ENCODE measurements at places on chromosomes 3 and 15.

DNA sequence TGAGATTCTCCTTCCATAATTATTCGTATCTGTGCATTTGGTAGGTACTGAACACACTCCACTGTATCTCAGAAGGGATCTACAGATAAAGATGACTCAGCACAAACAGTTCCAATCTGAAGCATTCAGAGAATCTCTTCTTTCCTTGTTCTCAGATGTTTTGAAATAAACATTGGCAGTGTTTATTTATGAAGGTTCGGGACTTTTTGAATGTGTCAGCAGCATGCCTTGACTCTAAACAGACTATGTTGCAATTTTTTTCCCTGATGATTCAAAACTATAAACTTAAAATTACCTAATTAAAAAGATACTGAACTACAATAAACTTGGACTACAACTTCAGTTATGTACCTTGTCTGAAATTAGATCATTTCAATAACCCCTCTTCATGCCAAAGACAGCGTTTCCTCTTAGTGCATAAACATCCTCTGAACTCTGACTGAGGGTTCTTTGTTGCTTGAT is 612.9 kb upstream of the TBL1XR1 start:
- DNase-seq = no peak

DNA sequence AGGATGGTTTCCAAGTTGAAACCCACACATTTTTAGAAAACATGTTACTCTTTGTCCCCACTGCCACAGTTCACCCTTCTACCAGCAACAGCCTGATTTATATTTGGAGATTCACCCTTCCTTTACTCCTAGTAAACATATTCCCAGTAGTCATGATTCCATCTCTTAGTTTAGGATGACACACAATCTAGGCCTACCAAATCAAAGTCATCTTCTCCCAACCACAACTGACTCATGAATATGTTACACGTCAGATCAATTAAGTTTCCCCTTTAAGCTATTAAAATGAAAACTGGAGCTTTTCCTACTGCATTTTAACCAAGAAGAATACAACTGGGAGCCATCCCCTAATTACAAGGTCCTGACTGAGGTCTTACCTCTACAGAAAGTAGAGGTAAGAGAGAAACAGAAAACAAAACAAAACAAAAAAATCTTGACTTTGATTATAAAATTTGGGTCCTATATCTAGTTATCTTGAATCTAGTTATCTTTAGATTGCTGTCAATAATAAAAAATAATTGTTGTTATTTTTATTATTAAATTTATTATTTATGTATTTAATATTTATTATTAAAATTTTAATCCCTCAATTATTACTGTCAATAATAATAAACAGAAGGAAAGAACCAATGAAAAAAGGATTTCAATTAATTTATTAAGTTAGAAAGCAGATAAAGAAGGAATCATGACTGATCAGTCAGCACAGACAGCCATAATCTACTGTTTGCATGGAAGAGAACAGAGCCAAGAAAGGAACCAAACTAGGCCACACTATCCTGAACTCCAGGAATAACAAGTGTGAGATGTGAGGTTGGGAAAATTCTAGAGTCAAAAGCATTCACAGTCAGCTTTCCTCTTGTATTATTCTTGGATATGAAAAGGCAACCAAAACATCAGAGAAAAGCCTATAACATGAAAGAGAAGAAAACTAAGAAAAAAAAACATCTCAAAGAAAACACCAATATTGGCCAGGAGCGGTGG is 12.5 kb downstream of the DPH6 start:
- no peak for DNase-seq

GRCh38 chr15:64162478-64162868 is 349 bp downstream of the PPIB start:
- DNase-seq = no peak

DNA sequence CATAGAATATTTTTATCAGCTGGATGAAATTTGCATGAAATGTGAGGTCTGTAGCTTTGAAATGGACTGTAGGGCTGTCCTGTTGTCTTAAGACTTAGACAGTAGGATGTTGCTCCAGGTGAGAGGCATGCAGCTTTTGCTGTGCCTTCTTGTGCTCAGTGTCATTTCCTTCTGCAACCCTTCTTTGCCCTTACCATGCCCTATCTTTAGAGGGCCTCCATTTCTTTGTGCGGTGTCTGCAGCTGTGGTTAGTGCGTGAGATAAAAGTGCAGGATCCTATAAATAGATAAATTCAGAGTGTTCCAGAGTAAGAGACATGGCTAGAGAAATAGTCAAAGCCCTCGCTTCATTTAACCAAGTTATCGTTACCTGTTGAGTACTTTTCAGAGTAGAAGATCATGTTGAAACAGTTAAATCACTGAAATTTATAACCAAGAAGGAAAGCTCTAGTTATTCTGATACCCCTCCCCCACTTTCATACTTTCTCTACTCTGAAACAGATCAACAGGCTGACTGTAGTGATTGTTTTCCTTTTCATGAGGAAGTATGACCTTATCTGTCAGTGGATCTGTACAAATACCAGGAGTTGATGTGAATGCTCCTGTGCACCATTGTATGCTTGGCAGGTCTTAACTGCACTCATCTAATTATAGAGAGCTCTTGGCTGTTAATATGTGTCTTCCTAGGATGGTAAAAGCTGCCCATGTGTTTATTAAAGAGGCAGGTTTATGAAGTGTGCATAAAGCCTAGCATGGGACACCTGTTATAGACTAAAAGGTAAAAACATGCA is 18.2 kb downstream of the EIF3J start:
- no peak for DNase-seq

- no peak for DNase-seq
Measured at GRCh38 chr3:182568876-182569275, 224.4 kb upstream of the ATP11B start.

GRCh38 chr15:31214158-31214863 is 112.3 kb upstream of the KLF13 start:
- no peak for DNase-seq

GRCh38 chr15:74240002-74240568 is 4.0 kb downstream of the CCDC33 start:
- DNase-seq = no peak

DNA sequence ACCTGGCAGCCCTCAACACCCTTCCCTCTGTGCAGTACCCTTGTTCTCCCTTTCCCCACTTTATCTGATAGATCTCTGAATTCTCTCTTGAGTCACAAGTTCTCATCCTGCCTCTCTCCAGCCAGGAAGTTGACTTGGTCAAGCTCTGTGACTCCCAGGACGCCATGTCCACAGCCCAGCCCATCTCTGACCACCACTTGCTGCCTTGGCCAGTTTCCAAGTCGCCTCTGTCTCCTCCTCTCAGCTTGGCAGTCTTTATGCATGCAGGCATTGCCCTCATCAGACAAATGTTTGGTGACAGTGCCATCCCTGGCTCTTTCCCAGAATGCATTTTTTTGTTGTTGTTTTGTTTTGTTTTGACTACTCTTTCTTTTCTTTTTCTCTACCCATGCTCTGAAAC is 25.7 kb downstream of the ZNF35 start:
- DNase-seq = no peak

- no peak for DNase-seq
Measured at GRCh38 chr15:71591057-71591456, 219.3 kb upstream of the NR2E3 start.

DNA sequence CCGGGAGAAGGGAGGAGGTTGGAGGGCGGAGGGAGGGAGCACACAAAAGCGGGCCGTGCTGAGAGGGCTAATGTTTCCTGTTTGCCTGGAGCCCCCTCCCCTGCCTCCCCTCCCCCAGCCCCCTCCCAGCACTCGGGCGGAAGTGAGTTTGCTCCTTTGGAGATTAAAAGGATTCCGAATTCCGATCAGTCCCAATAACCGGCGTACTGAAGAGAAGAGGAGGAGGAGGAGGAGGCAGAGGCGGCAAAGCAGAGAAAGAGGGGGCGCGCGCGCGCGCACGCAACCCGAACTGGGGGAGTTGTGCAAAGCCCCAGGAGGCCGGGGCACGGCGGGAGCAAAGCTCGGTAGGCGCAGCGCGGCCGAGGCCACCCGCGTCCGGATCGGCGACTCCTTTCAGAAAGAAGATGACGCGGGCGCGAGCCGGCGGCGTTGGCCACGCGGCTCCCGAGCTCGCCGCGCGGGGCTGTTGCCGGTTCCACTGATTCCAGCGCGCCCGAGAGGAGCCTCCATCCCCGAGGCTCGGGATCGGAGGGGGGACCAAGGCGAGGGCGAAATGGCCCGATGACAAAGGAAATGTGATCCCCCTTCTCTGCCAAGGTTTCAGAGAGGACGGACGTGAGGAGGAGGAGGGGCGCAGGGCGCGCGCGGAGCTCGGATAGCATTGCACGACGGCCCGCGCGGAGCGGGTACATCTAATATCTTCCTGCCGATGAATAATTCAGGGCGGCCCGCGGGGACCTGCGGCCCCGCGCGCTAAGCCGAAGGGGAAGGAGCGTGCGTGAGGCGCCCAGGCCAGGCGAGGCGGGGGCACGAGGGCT is 1.1 kb upstream of the TRIM71 start:
- DNase-seq = no peak

DNA sequence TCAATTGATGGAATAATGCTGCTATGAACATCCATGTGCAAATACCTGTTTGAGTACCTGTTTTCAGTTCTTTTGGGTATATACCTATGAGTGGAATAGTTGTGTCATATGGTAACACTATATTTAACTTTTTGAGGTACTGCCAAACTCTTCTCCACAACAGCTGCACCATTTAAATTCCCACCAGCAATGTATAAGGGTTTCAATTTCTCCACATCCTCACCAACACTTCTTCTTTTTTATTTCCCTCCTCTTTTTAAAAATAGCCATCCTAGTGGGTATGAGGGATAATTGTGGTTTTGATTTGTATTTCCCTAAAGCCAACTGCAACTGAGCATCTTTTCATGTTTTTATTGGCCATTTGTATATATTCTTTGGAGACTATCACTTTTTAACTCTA is 31.3 kb upstream of the ARHGEF3 start:
- no peak for DNase-seq

DNA sequence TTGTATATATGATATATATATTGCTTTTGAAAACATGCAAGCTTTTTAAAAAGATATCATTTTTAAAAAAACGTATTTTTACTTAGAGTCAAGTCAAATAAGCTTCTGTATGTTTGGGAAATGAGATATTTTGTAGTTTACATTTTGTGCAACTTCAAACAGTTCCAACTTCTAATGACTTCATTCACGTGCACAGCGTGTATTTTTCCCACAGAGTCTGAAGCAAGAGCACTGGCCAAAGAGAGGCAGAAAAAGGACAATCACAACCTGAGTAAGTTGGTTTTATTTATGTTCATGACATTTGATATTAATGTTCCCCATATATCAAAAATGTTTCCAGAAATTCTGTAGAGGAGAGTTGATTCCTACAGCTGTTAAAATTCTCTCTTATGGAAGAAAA is 47.9 kb upstream of the SAMMSON start:
- no peak for DNase-seq

DNA sequence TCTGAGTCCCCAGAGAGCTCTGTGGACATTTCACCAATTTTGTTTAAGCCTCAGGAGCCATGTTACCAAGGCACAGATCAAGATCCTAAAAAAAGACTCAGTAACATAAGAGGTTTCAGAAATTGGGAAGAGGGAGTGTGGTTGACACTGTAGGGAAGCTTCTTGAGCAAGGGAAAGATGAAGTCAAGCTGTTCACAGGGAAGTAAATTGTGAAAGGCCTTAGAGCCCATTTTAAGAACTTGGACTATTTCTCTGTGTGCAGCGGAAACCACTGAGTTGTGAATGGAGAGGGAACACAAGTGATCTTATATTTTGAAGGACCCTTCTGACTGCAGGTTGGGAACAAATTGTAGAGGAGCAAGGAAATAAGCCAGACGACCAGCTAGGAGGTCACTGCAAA is 18.7 kb downstream of the BCL2A1 start:
- no peak for DNase-seq

- no peak for DNase-seq
Measured at GRCh38 chr3:177357352-177358090, 160.2 kb upstream of the TBL1XR1 start.

DNA sequence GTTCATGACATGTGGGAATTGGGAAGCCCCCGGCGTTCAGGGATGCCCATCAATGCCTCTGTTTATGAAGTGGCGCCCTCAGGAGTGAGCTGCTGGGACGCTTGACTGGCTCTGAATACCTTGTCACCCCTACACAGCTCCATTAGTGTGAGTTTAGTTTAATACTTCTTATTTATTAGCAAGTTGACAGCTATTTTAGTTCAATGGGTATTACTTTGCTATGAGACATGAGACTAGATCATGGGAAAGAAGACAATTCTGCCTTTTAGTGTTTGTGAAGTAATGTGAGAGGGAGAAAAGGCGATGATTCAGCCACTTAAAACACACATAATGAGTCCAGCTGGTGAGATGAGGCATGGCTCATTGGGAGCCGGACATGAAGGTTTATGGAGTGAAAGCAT is 678.5 kb downstream of the NR2F2 start:
- DNase-seq = no peak

- no peak for DNase-seq
Measured at GRCh38 chr15:100764778-100765466, 114.7 kb upstream of the ALDH1A3 start.
